Stimulated activated CD4-positive, alpha-beta T cell treated with anti-CD3 and anti-CD28 coated beads, Interleukin-4, amount 100 ng/mL, for 4 hours (primary cell): ENCODE measurements at places on chromosomes 11 and 22.

DNA sequence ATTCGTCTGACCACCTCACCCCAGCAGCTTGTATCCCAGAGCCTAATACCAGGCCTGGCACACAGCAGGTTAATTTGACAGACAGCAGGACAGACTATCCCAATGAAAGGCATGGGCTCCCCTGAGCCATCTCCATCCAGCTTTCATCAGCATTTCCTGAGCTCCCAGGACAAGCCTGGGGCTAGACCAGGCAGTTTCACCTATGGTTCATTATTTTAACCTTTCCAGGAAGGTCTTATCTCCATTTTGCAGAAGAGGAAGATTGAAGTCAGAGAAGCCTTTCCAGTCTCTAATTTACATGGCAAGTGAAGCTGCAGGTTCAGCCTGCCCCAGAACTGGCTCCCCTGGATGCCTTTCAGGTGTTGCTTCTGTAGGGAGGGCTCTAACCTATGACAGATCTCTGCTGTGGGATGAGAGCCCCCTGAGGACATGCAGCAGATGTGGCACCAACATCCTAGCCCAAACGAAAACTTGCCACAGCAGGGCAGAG is 17.0 kb downstream of the ARRB1 start:
- DNase-seq, result no peak

- no peak for DNase-seq
Observed at GRCh38 chr11:85955531-85955930, 100.3 kb downstream of the CCDC83 start.

DNA sequence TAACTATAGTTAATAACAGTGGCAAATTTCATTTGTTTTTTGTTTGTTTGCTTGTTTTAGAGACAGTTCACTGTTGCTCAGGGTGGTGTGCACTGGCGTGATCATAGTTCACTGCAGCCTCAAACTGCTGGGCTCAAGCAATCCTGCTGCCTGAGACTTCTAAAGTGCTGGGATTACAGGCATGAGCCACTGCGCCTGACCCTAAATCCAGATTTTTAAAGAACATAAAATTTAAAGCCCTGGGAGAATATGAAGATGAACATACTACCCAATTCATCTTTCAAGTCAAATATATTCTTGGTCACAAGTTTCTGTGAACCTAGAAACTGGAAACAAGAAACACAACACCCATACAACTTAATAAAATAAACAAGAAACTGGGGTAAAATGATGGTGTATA is 28.1 kb downstream of the RRAS2 start:
- DNase-seq, result no peak

DNA sequence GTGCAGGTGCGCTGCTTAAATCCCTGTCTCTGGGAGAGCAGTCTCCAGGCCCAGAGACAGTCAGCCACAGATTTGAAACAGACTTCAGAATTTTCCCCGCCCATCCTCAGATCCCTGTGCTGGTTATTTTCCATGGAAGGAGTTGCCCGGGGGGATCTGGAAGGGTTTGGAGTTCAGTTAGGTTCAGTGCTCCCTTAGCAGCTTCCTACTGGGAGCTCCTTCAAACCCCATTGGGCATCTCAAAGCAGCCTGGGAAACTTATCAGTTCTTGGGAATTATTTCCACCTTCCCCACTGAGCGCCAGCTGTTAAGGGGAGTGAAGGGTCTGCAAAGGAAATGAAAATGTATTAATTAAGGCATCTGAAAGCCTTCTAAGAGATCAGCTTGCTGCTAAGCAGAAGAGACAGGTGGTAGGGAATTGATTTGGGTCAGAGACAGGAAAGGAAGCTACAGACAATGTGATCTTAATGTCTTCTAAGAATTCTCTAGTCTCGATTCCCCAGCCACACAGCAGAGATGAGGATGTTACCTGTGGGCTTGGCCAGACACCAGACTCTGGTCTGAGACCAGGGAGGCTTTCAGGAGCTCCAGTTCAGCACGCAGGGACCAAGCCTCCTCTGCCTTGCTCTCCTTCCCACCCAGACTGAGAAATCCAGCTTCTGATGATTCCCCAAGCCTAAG is 106.2 kb upstream of the TBCEL start:
- DNase-seq, result no peak

DNA sequence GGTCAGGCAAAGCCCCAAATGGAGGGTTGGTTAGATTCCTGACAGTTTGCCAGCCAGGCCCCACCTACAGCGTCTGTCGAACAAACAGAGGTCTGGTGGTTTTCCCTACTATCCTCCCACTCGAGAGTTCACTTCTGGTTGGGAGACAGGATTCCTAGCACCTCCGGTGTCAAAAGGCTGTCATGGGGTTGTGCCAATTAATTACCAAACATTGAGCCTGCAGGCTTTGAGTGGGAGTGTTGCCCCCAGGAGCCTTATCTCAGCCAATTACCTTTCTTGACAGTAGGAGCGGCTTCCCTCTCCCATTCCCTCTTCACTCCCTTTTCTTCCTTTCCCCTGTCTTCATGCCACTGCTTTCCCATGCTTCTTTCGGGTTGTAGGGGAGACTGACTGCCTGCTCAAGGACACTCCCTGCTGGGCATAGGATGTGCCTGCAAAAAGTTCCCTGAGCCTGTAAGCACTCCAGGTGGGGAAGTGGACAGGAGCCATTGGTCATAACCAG is 4.7 kb upstream of the TTC36 start:
- no peak for DNase-seq

DNA sequence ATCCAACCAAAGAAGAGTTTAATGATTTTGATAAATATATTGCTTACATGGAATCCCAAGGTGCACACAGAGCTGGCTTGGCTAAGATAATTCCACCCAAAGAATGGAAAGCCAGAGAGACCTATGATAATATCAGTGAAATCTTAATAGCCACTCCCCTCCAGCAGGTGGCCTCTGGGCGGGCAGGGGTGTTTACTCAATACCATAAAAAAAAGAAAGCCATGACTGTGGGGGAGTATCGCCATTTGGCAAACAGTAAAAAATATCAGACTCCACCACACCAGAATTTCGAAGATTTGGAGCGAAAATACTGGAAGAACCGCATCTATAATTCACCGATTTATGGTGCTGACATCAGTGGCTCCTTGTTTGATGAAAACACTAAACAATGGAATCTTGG is 23.9 kb downstream of the KDM4D start:
- DNase-seq, result no peak

- no peak for DNase-seq
Observed at GRCh38 chr11:69535908-69536307, 54.4 kb downstream of the LINC01488 start.

DNA sequence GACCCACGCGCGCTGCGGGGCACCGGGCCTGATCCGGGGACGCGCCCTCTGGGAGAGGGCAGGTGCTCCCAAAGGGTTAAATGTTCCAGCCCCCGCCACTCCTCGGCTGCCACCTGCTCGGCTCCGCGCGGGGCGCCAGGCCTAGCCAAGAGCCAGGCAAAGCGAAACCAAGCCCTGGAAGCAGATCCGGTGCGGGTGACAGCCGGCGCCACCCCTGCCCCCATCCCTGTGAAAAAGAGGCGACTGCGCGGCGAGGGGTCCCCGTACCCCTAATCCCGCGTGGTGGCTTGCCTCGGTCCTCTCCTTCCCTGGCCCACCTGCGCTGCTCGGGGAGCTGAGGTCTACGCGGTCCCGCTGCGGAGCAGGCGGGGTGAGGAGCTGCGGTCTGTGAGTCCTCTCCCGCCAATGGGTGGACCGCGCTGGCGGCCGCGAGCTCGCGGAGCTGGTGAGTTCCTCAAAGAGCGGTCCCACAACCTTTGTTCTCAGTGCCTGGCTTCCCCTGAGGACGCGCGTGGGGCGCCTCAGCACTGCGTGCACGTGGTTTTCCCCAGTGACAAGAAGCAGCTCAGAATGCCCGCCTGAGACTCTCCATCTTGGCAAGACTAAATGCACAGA is at the start of gene ME3:
Gene ME3 (minus strand): TSS at position 610 of the 615 bp plus-strand sequence.
- DNase-seq, result peak; percentile 64
